ENCODE measurements at places on chromosomes 6 and 20.
A peak's percentile ranks its signal among the peaks of the same experiment; 100 is the strongest.

DNA sequence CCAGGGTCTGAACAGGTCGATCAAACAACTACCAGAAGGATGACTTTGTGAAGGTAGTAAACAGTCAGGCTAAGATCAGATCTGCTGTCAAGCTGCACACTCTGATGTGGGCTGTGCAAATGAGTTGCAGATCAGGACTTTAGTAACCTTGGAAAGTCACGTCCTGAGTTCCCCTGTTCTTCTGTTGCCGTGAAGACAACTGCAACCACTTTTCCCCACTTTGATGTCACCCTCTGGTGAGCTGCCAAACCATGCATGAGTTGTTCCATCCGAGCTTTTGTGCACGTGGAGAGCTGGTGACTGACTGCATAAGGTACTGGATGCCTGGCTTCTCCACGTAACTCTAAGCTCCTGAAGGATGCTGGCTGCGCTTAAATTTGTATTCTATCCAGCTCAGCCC is 111.0 kb downstream of the CD83 start:
- DNase-seq = peak; percentile 20

DNA sequence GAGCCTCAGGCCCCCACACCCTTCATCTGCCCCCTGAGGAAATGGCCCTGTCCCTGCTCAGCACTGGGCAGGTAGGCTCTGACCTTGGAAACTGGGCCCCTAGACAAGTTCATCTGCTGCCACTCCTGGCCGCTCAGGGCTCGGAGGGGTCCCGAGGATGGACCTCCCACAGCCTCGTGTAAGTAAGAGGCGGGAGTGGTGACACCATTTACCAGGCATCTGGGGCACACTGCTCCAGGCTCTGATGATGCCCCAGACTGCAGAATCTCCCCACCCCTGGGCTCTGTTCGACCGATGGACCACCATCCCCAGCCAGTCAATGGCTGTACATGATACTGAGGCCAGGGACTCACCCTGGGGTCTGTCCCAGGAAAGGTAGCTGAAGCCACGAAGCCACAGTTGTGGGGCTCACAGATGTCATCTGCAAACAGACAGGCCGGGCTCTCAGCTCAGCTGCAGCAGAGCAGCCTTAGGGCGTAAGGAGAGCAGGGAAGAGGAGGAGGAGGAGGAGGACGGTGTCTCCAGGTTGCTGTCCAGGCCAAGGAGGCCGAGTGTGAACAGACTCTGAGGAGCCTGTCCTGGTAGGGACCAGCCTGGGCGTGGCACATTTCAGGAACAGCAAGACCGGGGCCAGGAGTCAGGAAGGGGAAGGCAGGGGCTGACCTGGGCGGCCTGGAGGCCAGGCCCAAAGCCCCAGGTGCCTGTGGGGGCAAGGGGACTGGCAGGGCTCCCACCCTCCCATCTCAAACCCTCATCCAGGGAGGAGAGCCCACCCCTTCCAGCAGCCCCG is 300.4 kb downstream of the TAF4 start:
- DNase-seq = no peak

DNA sequence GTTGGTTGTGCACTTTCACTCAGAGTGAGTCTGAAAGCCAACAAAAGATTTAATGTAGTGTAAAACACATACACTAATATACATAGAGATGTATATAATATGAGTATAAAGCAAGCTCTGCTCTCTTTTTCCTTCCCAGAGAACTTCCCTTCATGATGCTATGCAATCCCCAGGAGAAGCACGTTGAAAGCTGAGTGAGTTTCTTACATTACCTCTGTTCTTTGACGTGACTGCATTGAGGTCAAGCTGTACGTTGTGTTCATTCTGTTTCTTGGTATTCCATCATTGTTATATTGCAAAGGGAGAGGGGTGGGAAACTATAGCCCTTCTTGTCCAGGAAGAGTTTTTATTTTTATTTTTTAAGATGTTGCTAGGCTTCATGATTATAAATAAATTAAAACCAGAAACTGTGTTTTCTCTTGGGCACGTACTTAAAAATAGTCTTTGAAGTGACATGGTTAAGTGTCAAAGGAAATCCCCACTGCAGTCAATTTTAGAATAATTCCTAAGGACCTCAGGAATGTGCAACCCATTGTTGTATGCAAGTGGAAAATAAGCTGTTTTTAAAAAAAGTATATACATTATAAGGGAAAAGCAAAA is 651.0 kb downstream of the CD109 start:
- no peak for DNase-seq

DNA sequence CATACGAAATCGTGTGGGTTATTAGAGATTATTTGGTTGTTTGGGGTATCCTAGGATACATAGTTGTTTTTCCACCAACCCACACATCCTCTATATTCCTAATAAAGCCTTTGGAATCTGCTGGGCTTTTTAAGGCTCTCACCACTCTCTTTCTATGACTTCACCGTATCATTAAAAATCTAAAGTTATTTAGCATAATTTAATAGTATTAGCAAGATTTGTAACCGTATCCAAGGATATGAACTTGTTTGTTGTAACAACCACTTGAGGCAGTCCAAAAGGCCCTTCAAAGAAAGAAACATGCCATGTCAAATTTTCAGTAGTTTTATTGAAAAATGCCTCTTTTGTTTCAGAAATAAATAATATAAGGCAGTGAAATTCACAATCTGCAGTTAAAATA is 121.8 kb downstream of the COL12A1 start:
- DNase-seq = no peak

GRCh38 chr6:163146036-163146435 is 268.5 kb upstream of the QKI start:
- DNase-seq = no peak

- DNase-seq = no peak
Observed at GRCh38 chr20:10277616-10278015, 59.0 kb downstream of the SNAP25 start.

GRCh38 chr20:35444226-35444625 is 6.2 kb upstream of the GDF5 start:
- DNase-seq = no peak

GRCh38 chr6:19067165-19067564 is 680.0 kb downstream of the RNF144B start:
- DNase-seq = no peak

- no peak for DNase-seq
Observed at GRCh38 chr20:58019850-58020625, 208.4 kb downstream of the ANKRD60 start.

- DNase-seq = no peak
Observed at GRCh38 chr6:143902827-143903226, 38.6 kb downstream of the ZC2HC1B start.

GRCh38 chr6:32792901-32793435 is 23.8 kb downstream of the HLA-DOB start:
- no peak for DNase-seq

GRCh38 chr6:107642861-107643328 is 153.0 kb downstream of the SOBP start:
- DNase-seq = no peak

DNA sequence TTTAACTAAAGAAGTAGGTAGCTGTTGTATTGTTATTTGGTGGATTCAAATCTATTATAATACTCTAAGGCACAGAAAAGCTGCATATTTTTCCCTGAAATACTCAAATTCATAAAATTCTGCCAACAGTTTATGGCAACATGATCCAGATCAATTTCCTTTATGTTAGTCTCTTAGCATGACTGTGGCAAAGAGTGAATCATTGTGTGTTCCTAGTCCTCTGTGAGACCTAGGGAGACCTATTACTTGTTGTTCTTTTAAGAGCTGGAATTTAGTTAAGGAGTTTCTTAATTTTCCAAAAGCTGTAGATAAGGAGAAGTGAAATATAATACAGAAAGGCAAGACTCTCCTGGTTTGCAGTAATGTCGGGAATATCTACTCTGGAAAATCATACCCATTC is 149.6 kb downstream of the RIMS1 start:
- no peak for DNase-seq

GRCh38 chr6:155013457-155013876 is 18.4 kb downstream of the TIAM2 start:
- DNase-seq = no peak

DNA sequence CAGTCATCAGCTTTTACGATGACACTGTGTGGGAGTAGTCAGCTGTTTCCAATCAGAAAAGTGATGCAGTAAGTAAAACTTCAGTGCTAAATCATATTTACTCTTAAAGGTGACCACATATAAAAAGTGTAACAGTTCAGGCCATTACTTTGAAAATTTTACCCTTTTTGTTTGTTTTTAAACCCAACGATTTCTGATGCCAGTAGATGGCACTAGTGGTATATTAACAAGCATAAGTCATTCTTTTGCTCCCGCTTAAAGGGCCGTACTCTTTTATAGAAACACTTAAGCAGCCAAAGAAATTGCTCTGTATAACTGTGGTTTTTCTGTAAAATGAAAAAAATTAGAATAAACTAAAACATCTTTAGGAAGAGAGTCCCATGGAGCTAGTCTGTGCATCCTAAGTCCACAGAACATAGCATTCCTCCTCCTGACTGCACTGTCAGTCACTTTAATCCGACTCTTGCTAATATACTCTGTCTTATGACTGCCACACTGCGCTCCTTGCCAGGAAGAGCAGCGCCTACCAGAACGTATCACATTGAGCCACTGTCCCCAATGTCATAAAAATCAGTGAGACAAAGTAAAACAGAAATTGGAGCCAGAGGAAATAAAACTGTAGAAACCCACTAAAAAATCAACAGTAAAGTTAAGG is 25.0 kb downstream of the HEBP2 start:
- no peak for DNase-seq

GRCh38 chr6:132264021-132264500 is 137.2 kb downstream of the MOXD1 start:
- no peak for DNase-seq

DNA sequence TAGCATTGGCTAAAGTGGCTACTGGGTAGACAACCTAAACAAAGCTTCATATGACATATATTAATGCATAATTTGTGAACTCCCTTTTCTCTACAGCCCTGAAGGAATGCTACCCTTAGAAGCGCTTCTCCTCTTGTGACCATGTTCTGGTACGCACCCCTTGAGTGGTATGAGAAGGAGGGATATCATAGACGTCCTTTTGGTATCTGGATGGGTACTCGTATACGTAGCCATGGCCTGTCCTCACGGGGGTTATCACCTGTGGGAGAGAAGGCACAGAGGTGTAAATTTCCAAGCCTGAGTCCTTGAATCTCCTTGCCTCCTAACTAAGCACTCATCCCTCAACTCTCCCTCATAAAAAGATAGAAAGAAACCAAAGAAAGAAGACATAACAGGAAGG is 39.0 kb downstream of the NEDD9 start:
- no peak for DNase-seq

DNA sequence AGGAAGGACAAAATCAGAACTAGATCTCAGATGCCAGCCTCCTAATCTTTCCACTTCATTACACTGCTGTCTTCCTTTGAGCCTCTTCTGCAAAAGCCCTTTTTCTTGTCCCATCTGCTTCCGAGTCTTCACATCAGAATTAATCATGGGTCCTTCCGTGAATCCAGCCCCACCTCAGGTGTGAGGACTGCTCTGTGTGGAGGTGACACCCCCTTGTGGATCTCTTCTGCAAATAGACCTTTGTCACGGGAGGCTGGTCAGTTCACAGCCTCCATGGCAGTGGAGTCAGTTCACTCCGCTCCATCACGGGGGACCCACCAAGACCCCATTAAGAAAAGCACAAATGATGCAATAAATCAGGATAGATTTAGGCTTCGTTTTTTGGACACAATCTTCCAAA is 171.1 kb downstream of the ADAT2 start:
- peak; percentile 4 for DNase-seq

Measured in stimulated activated CD4-positive, alpha-beta T cell treated with anti-CD3 and anti-CD28 coated beads, Interleukin-4, amount 100 ng/mL, for 1 hour (primary cell).